Umbilical cord (tissue), 2 donors: ENCODE measurements at places on chromosomes 2 and 18.
A peak's percentile ranks its signal among the peaks of the same experiment; 100 is the strongest.

- DNase-seq = no peak
Measured at GRCh38 chr2:123563515-123563914, 461.6 kb upstream of the CNTNAP5 start.

- DNase-seq = no peak
Measured at GRCh38 chr2:101249826-101250225, 2.9 kb upstream of the CNOT11 start.

GRCh38 chr2:85133751-85134254 is 611 bp downstream of the TCF7L1 start:
- peak; percentile 46 for DNase-seq

GRCh38 chr2:206031950-206032567 is 53.9 kb downstream of the INO80D start:
- DNase-seq = no peak

DNA sequence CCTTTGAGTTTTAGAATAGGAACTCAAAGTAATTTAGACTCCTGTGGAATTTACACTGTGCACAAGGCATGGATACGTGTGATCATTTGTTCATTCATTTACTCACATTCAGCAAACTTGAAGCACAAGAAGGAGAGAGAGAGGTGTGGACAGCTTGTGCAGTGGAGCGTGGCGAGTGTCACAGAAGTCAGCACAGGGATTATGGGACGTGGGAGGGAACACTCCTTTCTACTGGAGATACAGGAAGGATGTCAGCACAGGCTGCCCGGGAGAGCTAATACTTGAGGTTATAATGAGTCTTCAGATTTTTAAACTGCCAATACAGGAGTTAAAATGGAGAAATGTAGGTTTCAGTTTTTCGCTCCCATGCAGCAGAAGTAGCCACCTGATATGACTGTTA is 7.0 kb downstream of the FAM228A start:
- DNase-seq = no peak

DNA sequence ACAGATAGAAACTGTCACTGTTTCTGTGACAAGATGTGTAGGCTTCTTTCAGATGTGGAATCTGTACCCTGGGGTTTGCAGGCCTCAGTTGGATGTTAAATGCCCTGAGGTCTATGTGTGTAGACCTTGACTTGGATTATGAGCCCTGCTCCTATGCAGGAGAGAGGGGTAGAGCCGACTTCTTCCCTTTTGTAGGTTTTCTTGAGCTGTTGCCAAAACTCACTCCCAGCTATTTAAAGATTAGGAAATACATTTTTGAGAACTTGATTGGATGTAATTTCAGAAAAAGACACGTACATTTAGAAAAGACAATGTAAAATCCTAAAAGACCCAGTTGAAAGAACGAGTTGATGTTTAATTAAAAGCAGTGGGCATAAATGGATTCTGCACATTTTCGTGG is 374.8 kb downstream of the SLC4A3 start:
- no peak for DNase-seq

GRCh38 chr18:13611601-13612195 is 114.7 kb downstream of the FAM210A start:
- DNase-seq = peak; percentile 44

DNA sequence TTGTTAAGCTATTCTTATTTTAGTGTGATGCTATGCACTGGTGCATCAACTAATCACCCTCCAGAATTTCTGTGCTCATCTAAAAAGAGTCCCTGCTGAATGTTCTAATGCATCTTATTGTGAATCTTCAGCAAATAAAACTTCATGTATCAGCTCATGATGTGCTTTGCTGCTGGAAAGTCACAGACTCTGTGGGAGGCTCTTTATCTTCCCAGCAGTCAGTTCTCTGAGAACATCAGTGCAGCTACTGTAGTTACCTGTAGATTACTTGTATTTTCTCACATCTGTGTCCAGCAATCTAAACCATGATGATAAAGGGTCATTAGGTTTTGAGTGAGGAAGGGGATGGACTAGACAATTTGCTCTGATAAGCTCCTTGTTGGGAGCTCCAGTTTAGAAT is 141.6 kb upstream of the SP3 start:
- DNase-seq = no peak

- no peak for DNase-seq
Measured at GRCh38 chr2:74893332-74893731, 59.4 kb downstream of the HK2 start.

GRCh38 chr2:237574467-237574866 is 8.1 kb downstream of the PRLH start:
- no peak for DNase-seq

GRCh38 chr18:45974088-45974536 is 7.0 kb upstream of the EPG5 start:
- DNase-seq = peak; percentile 84

GRCh38 chr2:113134717-113135116 is 7.3 kb downstream of the IL1RN start:
- DNase-seq = no peak

DNA sequence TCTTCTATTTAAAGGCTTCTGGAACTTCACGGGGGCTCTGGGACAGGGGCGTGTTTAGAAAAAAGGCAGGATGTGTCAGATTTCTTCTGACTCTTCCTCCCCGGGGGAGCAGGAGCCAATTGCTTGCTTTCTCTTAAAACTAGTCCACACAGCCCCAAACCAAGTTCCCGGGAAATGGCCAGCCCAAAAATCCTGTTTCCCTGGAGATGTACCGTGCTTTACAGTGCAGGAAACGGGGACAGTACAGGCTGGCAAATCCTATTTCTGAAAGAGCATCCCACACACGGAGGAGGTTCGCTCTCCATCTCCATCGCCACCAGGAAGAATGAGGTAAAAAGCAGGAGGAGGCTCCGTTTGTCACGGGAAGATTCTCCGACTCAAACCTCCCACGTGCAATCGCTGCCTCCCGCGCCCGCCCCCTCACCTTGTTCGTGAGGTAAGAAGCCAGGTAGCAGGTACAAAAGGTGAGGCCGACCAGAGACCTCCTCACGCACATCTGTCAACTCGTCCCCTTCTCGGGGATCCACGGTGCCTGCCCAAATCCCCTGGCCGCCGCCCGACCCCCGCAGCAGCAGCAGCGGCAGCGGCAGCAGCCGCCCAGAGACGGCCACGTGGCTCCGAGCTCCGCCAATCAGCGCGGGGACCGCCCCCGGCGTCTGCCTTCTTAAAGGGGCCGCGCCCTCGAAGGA is 15.6 kb upstream of the RIOK3 start:
- DNase-seq = peak; percentile 81

GRCh38 chr18:28514699-28515098 is 337.8 kb upstream of the CDH2 start:
- no peak for DNase-seq

GRCh38 chr2:40480596-40480995 is 28.7 kb upstream of the SLC8A1 start:
- DNase-seq = no peak

- no peak for DNase-seq
Measured at GRCh38 chr2:195458936-195459335, 198.1 kb upstream of the SLC39A10 start.

GRCh38 chr2:224946895-224947294 is 95.4 kb downstream of the DOCK10 start:
- DNase-seq = no peak

DNA sequence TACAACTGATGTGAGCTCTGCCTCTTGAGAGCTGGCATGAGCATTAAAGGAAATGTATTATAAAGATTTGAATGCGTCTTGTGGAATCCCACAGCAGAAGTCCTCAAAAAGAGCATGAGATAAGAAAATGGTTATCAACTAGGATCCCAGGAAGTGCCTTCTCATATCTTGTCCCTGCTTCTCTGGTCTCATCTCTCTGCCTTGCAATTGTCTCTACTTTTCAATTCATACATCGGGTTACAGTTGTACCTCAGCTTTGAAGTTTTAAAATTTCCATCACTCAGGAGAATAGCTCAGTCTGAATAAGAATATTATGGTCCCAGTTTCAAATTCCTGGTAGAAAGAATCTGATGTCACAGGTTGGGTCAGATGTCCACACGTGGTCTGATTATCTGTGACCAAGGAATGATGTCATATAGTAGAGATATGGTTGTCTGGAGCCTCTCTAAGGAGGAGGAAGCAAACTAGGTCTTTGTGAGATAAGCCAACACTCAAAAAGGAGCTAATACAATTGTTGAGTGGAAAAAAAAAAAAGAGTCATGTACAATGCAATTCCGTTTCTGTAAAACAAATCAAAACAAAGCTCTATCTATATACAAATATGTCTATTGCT is 21.7 kb upstream of the CCDC88A start:
- no peak for DNase-seq
